WTC11 (cell line): ENCODE measurements at places on chromosomes 5 and 9. TPM values are rescaled to one million over a fixed set of nuclear protein-coding genes. Genes with fewer than 3 reads are reported as not detected.

SV2C gene
- total RNA-seq = 0.05 to 0.09 TPM (median 0.07 TPM) in 3 replicates

PCDHA4 gene
- total RNA-seq = 5.4 to 6.3 TPM (median 5.6 TPM) in 3 replicates

MATR3 gene
- 228 to 290 TPM (median 233 TPM) in 3 replicates for total RNA-seq

NFIB gene
- total RNA-seq = 7.1 to 12.5 TPM (median 7.4 TPM) in 3 replicates

TOR2A gene
- total RNA-seq = 14.4 to 19.4 TPM (median 16.6 TPM) in 3 replicates

PDE6A gene
- not detected in 3 replicates for total RNA-seq

HTR1A gene
- 0.46 to 0.66 TPM (median 0.52 TPM) in 3 replicates for total RNA-seq

C6 gene
- total RNA-seq = 0.13 to 0.23 TPM (median 0.14 TPM) in 3 replicates

HSPB3 gene
- not detected in 3 replicates for total RNA-seq

DNA sequence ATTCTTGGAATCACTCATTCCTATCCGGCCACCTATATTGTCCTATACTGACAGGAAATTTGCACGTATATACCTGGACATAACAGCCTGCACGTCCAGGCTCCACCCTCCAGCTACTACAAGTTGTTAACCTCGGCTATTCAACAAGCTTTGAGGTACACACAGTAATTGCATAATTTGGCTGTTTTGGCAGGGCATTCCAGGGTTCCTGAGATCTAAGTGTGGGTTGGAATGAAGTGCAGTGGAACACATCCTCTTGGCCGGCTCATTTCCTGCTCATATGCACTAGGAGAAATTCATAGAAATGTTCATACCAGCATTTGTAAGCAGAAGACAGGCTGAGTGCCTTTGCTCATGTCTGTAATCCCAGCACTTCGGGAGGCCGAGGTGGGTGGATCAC, 222.3 kb downstream of the FBXL7 start:
- no peak for DNase-seq

- DNase-seq = no peak
Observed at GRCh38 chr5:95823218-95823737, 752 bp upstream of the GLRX start.

DNA sequence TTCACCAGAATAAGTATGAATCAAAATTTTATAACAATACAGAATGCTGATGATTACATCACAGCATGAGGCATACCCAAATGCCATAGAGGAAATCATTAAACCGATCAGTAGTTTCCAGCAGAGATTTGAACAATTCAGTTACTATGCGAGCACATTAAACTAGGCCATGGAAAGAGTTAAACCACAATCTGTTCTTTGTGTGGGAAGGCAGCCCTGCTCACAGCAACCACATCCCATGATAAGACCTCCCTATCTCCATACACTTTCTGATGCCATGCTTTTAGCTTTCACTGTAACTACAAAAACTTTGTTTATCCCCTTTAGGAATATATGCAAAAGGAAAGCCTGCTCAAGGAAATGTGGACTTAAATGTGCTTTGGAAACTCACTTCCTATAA, 4.5 kb downstream of the NFIB start:
- no peak for DNase-seq

DNA sequence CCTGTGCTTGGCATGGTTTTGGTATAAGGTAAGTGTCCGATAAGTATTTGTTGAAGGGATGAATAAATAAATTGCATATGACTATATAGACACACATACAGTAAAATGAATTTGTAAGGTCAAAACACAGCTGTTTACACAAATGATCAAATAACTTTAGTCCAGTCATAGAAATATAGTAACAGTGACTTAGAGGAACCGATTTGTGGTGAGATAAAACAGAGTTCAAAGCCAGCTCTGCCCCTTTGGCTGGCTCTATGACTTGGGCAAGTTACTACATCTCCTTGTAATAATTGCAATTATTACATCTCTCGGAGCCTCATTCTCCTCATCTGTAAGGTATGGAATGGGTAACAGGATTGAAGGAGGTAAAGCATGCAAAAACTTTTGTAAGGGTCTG, 384.0 kb downstream of the PLK2 start:
- no peak for DNase-seq

DNA sequence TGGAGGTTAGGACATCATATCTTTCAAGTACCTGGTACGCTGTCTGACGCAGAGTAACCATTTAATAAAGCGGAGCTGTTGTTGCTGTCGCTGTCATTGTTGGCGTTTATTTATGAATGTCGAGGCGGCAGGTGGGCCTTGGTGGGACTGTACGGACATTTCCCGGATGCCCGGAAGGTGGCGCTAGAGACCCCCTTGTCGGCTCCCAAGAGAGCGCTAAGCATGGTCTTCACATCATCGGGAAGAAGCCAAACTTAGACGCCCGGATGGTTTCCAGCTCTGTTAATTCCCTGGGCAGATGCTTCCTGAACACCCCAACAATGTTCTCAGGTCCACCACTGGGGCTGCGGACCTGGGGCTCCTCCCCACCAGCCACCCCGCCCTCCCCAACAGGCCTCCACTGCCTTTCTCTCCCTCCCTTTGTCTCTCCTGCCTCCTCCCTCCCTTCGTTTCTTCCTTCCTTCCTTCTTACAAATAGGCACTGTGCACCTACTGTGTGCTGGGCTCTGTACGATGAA, 54.1 kb downstream of the DUSP1 start:
- peak; percentile 88 for DNase-seq

GRCh38 chr5:132268769-132269551, 11.5 kb downstream of the PDLIM4 start:
- DNase-seq = no peak

DNA sequence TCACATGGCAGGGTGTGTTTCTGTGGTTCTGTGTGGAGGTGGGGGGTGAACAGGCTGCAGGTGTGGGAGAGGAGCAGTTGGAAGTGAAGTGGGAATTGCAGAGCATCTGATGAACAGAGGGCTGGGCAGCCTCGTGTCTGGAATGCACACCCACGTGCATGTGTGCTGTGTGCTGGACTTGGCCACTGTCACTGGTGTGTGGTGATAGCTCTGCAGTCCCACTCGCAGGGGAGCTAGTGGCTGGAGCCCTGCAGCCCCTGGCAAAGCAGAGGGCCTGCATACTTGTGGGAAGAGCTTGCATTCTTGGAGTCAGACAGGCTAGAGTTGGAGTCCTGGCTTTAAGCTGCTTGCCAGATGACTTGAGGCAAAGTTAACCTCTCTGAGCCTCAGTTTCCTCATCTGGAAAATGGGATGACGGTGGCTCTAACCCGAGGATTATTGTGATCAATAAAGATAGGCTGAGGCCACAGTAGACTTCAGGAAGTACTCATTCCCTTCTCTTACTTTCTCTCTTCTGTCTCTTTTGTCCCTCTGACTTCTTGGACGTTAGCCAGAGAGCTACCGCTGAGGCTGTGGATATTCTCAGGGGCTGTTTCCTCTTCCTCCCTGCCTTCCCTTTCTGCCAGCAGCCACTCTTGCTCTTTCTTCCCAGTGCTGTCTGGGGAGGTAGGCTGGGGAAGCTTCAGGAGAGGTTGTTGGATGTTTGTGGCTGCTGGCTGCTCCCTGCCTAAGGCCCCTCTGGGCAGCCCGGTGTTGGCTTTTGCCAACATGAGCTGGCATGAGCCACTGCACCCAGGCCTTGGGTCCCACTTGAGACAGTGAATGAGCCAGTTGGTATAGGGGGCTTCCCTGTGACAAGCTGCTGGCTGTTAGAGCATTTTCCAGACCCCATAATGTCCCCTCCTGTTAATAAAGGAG, 18.3 kb downstream of the PSAT1 start:
- no peak for DNase-seq

DNA sequence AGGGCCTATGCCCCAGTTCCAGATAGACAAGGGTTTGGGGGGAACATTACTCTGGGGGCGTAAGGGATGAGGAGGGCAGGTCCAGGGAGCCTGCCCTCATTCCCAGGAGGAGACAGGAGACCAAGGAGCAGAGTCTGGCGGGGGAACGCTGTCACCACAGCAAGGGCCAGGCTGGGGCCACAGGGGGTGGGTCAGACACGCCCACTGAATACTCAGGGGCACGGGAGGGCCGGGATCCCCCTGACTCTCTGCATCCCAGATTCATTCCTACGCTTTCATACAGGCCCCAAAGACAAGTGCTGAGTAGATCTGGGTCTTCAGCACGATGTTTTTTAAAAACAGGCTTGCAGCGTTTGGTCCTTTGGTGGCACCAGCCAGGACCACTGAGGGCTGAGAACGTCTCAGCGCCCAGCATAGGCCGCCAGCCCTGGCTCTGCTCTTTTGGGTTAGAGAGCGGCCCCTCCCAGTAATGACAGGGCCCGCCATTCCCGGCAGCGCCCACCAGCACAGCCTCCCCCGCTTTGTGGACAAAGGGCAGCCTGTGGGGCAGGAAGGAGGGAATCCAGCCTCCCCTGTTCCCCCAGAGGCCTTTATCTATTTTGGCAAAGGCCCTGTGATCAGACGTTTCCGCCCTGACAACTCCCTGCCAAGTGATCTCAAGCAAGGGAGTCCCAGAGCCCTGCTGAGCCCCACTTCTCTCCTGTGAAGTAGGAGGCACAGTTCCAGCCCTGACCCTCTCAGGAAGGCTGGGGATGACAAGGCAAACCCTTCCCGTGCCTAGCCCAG, 24.9 kb downstream of the NEK6 start:
- no peak for DNase-seq

- no peak for DNase-seq
Observed at GRCh38 chr9:68895741-68896478, 118.0 kb downstream of the PRKACG start.

- DNase-seq = no peak
Observed at GRCh38 chr5:143116814-143117213, 286.7 kb downstream of the NR3C1 start.

DNA sequence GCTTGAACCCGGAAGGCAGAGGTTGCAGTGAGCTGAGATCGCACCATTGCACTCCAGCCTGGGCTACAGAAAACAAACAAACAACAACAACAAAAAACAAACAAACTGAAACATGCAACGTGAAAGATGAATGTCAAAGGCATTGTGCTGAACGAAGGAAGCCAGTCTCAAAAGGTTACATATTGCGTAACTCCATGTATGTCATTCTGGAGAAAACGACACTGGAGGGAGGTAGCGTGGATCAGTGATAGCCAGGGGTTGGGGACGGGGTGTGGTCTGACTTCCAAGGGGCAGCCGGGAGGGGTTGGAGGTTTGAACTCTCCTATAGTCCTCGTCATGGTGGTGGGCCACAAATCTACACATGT, 12.1 kb upstream of the WDR5 start:
- no peak for DNase-seq

- no peak for DNase-seq
Observed at GRCh38 chr5:76547891-76548524, 75.2 kb downstream of the F2RL2 start.

DNA sequence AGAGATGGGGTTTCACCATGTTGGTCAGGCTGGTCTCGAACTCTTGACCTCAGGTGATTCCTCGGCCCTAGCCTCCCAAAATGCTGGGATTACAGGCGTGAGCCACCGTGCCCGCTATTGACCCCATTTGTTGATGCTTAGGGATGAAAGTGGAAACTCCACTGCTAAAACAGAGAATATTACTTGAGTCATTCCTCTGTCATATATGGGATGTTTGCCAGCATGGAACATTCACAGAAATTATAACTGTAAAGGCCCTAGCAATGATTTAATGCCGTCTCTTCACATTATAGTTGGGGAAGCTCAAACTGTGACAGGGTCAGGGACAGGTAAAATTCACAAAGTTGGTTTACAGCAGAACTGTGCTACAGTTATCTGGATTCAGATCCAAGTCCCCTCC, 94.5 kb downstream of the TMC1 start:
- no peak for DNase-seq

- no peak for DNase-seq
Observed at GRCh38 chr5:29972597-29972996, 1220.9 kb upstream of the CDH6 start.

GRCh38 chr5:14364096-14364495, 217.5 kb upstream of the OTULINL start:
- DNase-seq = no peak

DNA sequence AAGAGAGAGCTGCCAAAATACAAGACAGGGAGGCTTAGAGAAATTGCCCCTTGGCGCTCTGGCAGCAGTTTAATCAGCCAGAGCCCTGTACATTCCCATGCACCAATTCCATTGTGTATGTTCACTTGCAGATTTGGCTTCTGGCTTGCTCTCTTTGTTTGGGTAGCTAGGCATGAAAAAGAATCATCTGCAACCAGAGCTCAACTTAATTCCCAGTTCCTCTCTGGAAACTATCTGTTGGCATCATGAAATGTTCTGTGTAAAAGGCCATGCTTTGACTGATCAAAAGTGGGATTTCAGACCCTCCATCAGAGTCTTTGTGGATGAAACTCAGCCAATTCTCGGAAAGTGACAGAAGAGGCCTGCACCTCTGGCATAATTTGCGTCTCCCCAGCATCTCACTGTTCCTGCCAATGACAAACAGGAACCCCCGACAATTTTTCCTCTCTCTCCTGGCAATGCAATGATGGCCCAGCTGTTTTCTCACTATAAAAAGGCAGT, 53.8 kb upstream of the RAD23B start:
- no peak for DNase-seq

DNA sequence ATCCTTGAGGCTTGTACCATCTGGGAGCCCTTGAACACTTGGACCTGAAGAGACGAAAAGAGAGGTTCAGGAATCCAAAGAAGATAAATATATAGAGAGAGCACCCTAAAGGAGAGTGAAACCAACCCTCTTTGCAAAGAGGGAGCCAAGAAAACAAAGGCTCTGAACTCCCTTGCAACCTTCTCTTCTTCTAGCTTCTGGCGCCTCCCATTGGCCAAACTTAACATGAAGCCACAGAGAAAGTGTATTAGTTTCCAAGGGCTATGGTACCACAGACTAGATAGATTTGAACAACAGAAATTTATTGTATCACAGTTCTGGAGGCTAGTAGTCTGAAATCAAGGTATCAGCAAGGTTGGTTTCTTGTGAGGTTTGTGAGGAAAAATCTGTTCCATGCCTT, 175.1 kb downstream of the HCN1 start:
- DNase-seq = peak; percentile 72

- no peak for DNase-seq
Observed at GRCh38 chr9:92764381-92764987, at the start of gene BICD2. BICD2 (minus strand) TSS chr9:92764833; CDS start chr9:92764744, 89 bp downstream.

GRCh38 chr5:163916376-163916775, 411.0 kb downstream of the MAT2B start:
- no peak for DNase-seq

- DNase-seq = no peak
Observed at GRCh38 chr9:91647371-91647770, 223.7 kb upstream of the NFIL3 start.

- no peak for DNase-seq
Observed at GRCh38 chr5:165836046-165836445, 2330.6 kb downstream of the MAT2B start.

- no peak for DNase-seq
Observed at GRCh38 chr9:93172666-93173364, 11.1 kb upstream of the WNK2 start.
